ENCODE measurements at places on chromosomes 5 and 9.

GRCh38 chr5:123814801-123815470 lies 303.0 kb downstream of the CSNK1G3 start:
- no peak for DNase-seq

- peak; percentile 61 for DNase-seq
Observed at GRCh38 chr5:73370640-73371583, 77.7 kb downstream of the FOXD1 start.

- no peak for DNase-seq
Observed at GRCh38 chr5:68739752-68740151, 354.1 kb upstream of the SLC30A5 start.

DNA sequence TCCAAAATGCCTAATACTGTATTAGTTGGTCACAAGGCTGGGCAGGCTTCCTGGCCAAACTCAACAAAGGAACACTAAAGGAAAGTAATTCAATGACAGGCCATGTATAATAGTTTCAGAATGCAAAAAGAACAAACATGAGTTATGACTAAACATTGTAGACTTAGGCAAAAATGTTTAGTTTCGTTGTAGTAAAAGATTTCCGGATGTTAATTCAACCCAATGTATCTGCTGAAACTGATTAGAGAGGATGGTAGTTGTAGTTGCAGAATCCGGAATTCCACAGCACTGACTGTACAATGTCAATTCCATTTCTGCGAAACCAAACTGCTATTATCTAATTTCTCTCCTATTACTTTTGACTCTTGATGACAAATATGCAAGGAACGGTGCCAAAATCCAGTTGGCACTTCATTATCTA lies 117.9 kb upstream of the FST start:
- DNase-seq: peak; percentile 60

DNA sequence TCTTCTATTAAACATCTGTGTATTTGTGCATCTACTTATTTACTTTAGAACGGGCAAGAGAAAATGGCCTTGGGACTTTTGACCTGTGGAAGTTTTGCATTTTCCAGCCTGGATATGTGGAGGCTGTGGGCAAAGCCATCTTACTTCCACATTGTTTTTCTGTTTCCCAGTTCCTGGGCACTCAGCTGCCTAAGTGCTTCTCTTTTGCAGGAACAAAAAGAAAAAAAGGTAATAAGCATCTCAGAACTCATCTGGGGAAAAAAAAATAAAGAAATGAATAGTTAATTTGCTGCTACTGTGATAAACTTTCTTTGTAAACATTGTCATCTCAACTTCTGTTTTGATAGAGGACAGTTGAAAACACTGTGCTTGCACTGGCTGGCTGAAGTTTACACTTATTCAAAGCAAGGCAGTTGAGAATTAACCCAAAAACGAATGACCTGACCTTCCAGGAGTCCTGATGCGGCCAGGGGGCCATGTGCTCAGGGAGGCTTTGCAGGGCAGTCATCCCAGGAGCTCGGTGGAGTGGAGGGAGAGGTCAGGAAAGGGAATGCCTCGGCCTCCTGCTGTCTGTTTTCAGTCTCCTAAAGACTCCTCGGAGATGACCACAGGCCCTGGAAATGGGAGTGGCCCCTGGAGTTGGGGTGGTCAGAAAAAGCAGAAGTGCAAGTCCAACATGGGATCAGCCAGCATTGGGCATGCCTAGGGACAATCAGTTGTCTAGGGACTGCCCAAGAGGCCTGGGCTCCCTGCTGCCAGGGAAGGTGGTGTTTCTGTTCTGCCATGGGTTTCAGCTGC lies 75.5 kb downstream of the RAI14 start:
- DNase-seq: no peak

GRCh38 chr5:95669540-95669939 lies 13.3 kb downstream of the SPATA9 start:
- DNase-seq: no peak

GRCh38 chr9:136645903-136646754 lies 16.6 kb upstream of the EGFL7 start:
- DNase-seq: no peak

- no peak for DNase-seq
Observed at GRCh38 chr5:146313027-146313426, 25.6 kb upstream of the POU4F3 start.

- peak; percentile 54 for DNase-seq
Observed at GRCh38 chr9:134333234-134333873, 7.1 kb downstream of the RXRA start.

DNA sequence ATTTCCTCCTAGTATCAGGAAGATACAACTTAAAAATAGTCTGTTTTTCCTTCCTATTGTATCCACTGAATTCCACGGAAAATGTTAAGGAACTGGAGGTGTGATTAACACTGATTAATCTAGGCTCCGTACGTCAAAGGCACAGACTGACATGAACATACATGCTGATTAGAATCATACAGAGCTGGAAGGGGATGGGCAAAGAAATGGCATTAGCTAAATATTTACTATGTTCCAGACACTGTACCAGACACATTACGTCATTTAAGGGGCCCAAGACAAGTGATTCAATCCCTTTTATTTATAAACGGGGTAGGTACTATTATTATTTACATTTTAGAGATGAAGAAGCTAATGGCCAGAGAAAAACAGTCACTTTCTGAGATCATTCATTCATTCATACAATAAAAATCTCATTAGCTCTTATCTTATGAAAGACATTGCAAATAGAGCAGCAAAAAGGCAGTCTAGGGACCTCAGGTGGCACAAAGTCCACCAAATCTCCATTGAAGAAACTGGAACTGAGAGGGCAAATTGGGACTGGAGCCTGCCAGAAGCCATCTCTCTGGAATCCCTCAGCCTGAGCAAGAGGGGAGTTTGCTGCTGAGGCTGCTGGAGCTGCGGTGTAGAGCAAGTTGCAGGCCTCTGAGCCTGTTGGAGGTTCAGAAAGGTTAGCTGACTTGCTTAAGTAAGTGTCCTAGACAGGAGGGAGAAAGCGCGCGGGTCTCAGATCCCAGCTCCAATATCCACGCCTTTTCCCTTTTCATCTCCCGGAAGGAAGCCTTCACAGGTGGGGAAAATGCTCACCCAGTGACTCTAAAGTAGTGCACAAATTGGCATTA lies 1.6 kb upstream of the TGFBR1 start:
- DNase-seq: no peak

DNA sequence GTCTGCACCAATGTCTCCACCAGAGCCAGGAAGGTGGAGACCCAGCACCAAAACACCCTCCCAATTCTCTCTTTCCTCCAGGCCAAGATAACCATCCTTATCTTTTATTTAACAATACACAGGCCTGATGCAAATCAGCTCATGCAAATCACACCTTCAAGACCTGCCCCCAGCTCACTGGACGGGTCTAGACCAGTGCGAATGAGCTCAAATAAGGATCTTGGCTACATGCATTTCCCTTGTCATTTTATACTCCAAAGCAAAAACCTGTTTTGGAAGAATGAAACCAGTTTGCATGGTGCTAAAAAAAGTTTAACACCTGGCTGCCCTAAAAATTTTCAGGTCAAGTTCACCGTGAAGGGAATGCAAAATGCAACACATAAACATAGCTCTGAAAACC lies 31.9 kb upstream of the DAPK1 start:
- DNase-seq: no peak

DNA sequence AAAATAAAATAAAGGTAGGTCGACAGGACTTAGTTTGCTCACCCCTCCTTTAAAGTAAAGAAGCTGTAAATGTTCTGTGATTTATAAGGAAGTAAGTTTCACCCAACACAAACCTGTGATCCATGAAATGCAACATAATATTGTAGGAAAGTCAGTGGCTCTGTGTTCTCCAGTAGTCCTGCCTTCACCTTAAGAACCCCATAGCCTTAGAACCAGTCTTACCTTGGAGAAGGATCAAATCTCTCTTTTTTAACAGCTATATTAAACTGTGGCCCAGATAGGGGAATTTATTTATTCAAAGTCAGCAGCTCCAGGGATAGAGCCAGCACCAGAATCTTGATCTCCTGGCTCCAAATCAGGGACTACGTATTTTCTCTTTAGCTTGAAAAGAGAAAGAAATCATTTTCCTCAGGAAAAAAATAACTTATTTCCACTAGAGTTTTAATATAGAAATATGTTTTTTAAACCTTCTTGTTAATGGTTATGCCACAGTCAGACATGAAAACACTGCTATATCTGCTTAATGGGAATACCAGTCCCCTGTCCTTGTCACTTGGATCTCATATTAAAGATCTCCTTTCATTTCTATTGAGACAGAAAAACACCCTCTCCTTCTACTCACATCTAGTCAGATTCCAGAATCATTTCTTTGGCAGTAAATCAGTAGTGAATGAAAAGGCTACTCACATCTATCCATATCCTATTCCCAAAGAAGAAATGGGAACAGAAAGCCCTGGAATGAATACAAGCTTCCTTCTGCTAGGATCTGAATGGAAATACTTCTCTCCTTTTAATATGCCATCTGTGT lies 269.2 kb upstream of the TNC start:
- DNase-seq: no peak

DNA sequence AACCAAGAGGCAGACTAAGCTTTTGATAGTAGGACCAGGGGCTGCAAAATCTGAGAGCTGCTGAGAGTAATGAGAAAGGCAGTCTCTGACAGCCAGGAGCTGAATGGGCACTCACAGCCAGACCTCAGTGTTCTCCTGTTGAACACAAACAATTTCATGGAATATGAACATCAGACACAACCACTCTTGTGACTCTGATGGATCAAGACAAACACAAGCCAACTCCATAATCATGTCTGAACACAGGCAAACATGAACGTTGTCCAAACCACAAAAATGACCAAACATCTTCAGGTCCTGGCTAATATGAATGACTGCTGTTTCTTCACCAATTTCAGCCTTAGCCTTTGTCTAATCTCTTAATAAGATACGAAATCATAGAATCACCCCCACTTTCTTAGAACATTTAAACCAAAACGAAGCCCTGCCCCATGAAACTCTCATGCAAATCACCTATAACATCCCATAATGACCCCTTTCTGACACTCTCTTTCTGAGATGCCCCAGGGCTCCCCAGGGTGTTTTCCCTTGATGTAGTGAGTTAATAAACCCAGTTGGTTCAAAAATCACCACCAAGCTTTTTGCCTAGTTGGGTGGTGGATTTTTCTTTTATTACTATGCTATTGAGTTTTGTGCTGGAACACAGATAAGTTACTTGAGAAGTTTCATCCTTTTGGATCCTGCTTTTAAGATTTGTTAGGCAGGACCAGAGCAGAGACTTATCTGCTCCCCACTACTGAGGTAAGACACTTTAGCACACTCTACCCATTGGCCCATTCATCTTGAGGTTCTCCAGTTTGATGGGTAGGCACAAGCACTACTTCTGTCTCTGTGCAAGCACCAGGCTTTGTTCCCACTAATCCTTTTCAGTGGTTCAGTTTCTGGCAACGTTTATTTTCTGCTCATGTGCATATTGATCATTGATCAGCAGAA lies 5.9 kb upstream of the ERAP2 start:
- no peak for DNase-seq

DNA sequence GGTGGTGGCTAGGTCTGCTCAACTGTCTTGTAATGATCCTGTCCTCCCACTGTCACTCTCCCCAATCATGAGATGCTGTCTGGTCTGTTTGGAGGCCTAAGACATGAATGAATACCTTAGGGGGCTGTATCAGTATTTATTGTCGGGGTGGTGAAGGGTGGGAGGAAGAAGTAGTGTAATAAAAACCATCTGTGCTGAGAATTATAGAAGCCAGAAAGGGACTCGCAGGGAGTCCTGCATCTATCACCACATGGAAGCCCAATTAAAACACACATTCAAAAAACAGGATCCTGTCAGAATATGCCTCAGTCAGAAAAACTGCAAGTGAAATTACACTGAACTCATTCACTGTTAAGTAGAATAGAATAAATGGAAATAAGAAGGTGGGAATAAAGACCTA lies 1134.3 kb upstream of the C9orf72 start:
- no peak for DNase-seq

DNA sequence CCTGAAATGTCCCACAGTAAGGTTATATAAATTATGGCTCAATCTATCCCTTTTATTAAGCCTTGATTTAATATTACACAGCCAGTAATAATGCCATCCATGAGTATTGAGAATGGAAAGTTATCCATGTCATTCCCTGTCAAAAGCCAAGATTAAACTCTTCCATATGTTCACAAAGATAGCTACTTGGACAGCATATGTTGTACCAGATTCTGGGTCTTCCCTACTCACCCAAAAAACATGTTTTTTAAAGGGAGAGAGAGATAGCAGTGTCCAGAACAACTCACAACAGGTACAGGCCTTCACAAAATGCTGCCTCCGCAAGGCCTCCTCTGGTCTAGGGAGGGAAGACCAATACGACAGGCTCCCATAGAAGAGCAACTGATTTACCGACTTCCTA lies 15.4 kb downstream of the CDK5RAP2 start:
- no peak for DNase-seq

- no peak for DNase-seq
Observed at GRCh38 chr5:79042188-79042587, 27.3 kb downstream of the DMGDH start.

DNA sequence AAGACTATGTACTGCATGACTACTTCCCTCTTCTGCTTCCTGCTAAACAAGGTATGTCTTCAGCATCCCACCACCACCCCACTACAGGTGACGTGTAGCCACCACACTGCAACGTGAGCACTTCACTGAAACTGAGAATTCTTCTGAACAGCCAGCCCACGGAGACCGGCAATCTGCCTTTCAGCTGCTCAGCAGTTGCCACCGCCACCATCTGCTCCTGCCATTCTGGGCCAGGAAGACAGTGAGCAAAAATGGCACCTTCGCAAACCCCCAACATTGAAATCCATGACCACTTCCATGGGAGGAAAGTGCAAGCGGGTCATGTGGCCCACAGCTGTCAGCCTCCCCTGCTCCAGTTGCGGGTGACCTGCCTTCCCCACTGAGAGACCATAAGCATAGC lies 443.4 kb upstream of the ST8SIA4 start:
- DNase-seq: no peak

DNA sequence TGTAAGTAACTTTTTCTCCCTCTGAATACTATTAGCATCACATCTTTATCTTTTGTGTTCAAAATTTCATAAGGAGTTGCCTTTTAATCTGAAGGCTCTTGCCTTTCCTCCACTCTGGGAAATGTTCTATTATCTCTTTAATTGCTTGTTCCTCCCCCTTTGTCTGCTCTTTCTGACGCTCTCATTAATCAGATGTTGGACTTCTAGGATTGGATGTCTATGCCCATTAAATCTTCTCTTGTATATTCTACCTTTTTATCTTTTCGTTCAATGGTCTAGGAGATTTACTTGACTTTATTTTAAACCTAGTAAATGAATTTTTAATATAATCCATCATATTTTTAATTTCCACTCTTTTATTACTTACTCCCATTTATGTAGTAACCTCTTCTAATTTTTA lies 76.7 kb downstream of the MARCHF3 start:
- DNase-seq: no peak

- DNase-seq: no peak
Observed at GRCh38 chr9:86405926-86406325, 51.7 kb upstream of the TUT7 start.

DNA sequence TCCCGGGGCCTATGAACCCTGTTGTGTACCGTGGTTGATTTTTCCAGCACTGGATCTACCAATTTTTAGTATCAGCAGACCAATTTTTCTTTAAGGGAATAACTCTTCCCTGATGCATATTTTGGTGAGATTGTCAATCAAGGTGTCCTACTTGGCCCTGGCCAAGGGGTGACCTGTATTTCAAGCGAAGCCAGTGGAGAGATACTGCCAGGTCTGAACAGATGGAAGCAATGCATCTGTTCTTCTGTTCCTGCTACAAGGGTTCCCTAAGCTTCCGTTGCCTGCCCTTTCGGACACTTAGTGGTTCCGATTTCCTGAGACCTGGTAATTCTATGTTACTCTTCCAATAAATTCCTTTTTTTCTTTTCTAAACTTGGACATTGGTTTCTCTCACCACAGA lies 37.3 kb downstream of the ADAM19 start:
- DNase-seq: no peak

Data from Calu3 (cell line).